Osteoblast (primary cell): ENCODE measurements at places on chromosomes 16 and 17. TPM values are rescaled to one million over a fixed set of nuclear protein-coding genes. Genes with fewer than 3 reads are reported as not detected.

DNA sequence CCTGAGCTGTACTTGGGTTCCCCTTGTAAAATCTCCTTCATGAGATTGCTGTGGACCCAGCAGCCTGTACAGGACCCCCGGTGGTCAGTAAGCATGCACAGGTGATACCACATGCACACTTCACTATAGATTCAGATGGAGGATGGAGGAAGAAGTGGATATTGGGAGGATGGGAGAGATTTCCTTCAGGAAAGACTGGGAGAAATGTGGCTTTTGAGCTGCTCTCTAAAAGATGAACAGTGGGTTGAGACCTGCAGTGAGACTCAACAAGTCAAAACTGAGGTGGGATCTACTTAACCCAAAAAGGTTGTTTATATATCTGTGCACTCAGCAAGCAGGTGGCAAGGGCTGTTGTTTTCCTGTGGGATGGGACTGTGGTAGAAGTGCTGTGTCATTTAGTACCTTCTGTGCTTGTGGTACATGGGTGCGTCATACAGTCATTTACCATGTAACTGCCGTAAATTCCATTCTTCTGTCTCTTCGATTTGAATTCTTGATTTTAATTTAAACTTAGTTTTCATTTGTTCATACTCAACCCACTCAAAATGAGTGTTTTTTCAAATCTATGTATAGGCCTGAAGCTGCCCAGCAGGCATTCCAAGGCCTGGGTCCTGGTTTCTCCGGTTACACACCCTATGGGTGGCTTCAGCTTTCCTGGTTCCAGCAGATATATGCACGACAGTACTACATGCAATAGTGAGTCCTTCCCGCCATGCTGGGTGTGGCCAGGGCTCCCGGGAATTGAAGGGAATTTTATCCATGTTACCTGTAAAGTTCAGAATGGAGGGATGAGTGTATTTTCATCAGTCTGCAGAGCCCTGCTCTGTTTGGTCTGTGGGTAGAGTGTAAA lies 6.9 kb downstream of the HERPUD1 start:
- no peak for DNase-seq

The TMEM100 gene
- 0.36 and 0.59 TPM in 2 replicates for total RNA-seq

The GPR139 gene
- total RNA-seq: not detected in 2 replicates

GRCh38 chr17:13634021-13634420 lies 32.3 kb upstream of the HS3ST3A1 start:
- no peak for DNase-seq

The CD7 gene
- total RNA-seq: not detected in 2 replicates

The VPS35L gene
- 64.8 and 65.7 TPM in 2 replicates for total RNA-seq

GRCh38 chr17:74460241-74460640 lies 6.2 kb upstream of the CD300A start:
- peak; percentile 21 for DNase-seq

DNA sequence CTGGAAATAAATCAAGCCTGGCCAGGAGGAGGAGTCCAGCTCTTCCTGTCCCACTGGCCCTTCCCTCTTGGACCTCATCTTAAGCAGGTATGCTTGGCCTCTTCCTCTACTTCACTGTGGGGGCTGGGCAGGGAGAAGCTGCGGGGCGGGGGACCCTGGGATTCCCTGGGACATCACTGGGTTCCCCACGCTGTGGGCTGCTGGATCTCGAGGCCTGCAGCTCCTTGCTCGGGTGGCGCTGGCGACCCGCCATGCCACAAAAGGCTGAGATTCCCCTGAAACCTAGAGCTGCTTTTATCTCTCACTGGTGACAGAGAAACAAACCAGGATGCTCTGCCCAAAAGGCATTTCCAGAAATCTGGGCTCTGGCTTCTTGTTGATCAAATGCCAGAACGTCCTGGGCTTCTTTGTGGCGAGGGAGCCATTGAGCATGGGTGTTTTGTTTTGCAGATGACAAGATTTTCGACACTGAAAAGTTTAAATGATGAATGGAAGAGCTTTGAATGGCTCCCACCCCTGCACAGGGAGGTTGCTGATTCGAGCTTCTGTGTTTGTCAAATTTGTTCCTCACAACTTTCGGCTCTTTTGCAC lies 8.6 kb upstream of the PGS1 start:
- peak; percentile 76 for DNase-seq

GRCh38 chr17:3511852-3512504 lies 36.2 kb downstream of the ASPA start:
- DNase-seq: no peak

DNA sequence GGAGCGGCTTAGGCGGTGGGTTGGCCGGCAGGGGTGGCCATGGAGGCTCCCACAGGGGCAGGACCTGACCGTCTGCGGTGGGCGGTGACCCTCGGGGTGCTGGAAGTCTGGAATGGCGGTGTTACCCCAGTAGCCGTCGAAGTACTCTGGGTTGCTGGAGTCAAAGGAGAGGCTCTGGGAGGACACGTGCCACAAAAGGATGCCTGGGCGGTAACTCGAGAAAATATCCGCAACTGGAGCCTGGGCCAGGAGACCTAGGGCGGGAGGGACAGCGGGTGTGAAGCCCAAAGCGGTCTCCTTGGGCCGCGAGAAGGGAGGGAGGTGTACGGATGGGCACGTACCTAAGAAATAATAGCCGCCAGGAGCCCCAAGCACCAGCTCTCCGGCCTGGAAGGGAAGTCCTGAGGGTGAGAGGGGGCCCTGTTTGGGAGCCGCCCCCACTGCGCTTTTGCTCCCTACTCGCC lies 4.6 kb downstream of the ITGA2B start:
- peak; percentile 79 for DNase-seq

GRCh38 chr16:19294156-19294649 lies 8.7 kb downstream of the CLEC19A start:
- DNase-seq: no peak

GRCh38 chr16:586645-587590 lies 2.9 kb upstream of the RAB40C start:
- DNase-seq: peak; percentile 85

The NPIPB13 gene
- 5.9 and 7.2 TPM in 2 replicates for total RNA-seq

- no peak for DNase-seq
Observed at GRCh38 chr17:68379692-68380677, 77.3 kb downstream of the WIPI1 start.

The WFDC1 gene
- total RNA-seq: not detected in 2 replicates

DNA sequence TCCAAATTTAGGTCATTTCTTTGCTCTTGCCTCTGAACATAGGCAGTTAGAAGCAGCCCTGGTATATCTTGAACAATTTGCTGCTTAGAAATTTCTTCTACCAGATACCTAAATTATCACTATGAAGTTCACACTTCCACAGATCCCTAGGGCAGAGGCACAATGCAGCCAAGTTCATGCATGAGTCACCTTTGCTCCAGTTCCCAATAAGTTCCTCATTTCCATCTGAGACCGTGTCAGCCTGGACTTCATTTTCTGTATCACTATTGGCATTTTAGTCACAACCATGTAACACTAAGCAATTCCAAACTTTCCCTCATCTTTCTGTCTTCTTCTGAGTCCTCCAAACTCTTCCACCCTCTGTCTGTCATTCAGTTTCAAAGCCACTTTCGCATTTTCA lies 45.0 kb downstream of the KCNJ16 start:
- DNase-seq: no peak

The GCGR gene
- total RNA-seq: under 0.01 TPM in 1 of 2 replicates, not detected in the other

DNA sequence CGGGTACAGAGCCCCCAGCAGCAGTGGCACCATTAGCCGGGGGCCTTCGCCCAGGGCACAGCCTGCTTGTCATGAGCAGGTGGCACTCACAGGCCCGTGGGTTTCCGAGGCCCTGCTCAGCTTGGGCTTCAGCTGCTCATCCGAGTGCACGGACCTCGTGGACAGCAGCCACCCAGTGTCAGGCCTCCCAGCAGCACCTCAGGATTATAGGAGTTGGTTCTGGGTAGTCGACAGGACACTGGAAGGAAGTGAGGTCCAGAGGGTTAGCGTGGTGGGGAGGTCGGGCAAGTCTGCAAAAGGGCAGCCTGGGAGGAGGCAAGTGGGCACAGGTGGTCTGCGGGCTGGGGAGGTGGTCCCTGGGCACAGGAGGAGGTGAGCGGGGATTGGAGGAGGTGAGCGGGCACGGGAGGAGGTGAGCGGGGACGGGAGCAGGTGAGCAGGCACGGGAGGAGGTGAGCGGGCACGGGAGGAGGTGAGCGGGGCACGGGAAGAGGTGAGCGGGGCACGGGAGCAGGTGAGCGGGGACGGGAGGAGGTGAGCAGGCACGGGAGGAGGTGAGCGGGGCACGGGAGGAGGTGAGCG lies 5.1 kb upstream of the CPNE7 start:
- no peak for DNase-seq

DNA sequence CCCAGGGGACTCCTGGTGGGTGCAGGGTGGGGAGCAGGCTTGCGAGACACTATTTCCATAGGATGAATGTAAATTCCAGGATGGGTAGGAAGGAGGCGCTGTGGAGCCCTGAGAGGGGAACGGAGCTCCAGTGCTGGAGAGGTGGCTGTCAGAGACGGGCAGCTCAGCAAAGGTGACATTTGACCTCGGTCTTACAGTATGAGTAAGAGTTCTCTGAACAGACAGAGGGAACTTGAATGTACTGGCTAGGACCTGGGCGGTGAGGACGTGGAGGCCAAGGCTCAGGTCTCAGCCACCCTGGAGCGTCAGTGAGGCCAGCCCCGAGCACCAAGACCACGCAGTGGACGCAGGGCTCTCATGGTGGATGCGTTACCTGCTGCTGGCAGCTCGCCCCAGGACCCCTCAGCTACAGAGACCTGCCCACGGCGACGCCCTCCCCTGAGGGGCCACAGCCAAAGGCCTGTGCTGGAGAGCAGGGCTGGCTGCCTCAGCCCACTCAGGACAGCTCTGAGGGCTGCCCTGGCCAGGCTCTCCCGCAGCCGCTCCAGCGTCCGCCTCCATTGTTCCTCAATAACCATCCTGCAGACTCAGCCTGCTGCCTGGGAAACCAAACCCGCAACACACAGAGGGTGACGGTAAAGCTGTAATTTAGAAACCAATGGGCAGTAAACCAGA lies 65.9 kb upstream of the TNRC6C start:
- peak; percentile 82 for DNase-seq

- peak; percentile 59 for DNase-seq
Observed at GRCh38 chr17:60439501-60439900, 17.2 kb downstream of the CHCT1 start.

The FAM117A gene
- 5.3 and 8.7 TPM in 2 replicates for total RNA-seq

The CA5A gene
- total RNA-seq: not detected in 2 replicates

DNA sequence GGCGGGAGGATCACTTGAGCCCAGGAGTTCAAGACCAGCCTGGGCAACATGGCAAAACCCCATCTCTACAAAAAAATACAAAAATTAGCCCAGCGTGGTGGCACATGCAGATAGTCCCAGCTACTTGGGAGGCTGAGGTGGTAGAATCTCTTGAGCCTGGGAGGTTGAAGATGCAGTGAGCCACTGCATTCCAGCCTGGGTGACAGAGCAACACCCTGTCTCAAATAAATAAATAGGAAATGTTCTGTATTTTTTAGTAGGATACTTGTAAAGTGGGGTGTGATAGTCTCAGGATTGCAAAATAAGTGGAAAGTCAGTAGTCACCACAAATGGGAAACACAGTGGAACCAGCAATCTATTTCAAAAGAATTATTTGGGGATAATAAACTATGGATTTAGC lies 4.0 kb downstream of the RSPRY1 start:
- no peak for DNase-seq

- peak; percentile 94 for DNase-seq
Observed at GRCh38 chr17:64781014-64781756, 119.1 kb upstream of the SMURF2 start.

DNA sequence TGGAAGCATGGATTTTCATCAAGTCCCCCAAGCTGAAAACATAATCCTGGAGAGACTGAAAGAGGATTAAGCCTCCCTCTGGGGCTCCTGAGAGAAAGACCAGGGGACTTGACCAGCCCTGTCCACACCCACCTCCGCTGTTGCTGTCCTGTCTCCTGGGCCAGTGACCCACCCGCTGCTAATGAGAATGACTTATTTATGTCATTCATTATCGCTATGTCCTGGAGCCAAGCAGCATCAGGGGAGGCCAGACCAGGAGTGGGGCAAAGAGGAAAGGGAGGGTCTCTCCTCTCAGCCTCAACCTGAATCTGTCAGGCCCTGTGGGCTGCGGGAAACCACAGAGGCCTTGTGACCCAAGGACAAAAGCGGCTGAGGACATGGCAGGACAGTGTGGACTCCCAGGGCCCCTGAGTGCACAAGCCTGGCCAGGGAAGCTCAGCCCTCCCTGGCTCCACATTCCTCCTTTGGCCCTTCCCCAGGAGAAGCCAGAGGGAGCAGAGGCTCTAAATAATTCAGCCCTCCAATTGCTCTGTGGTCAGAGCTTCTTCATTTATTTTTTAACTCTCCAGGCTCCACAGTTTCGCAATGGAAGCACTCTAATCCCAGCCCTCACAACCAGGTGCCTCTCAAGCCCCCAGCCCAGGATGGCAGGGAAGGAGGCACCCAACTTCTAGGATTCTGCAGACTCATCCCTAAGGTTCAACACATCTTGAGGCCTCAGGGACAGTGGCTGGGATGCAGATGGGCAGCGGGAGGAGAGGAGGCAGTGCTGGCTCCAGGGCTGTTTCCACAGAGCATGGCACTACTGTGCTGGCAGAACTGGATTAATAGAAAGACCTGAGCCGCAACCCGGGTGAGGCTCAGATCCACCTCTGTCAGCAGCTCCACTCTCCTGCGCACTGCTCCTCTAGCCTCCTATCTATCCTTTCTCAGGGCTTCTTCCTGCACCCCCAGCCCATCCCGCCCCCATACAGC lies 19.1 kb downstream of the CUEDC1 start:
- peak; percentile 90 for DNase-seq

DNA sequence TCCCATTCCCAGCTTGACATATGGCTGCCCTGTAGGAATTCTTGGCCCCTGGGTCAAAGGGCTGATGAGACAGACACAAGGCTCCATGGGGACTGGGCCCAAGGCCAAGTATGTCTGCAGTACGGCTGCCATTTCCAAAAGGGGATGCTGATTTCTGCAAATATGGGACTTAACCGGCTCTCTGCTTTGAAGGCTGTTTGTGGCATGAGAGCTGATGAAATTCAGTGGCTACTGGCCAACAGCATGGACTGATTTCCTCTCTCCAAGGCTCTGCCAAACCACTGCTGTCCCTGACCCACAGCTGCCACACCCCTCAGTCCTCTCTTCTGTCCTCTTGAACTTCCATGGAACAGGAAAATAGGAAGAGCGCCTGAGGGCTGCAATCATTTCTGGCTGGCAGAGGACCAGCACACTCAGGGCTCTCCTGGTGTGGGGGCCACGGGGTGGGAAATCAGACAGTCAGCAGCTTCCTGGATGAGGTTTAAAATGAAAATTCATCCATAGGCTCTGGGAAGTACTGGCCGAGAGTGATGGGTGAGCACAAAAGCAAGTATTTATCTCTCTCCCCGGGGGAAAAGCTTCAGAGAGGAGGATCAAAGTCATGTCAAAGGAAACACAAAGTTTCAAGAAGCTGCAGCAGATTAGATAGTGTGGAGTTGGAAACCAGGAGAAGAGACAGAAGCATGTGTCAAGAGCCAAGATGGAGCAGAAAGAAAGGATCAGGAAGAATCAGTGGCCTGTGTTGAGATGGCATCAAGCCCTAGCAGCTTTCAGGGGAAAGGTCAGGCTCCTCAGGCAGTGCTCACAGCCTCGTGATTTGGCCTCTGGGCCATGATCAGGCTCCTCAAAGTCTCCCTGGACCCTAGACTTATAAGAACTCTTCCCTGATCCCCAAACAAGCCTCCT lies 64.1 kb upstream of the SREBF1 start:
- peak; percentile 97 for DNase-seq
